Upper lobe of right lung (tissue), 1 donor: ENCODE measurements at places on chromosomes 16 and 17. TPM values are rescaled to one million over a fixed set of nuclear protein-coding genes. Genes with fewer than 3 reads are reported as not detected.

CTRL gene
- total RNA-seq: 0.96 TPM

C1QTNF8 gene
- not detected for total RNA-seq

FBXW10B gene
- total RNA-seq: 1.4 TPM

NFE2L1 gene
- 201 TPM for total RNA-seq
